ENCODE measurements at places on chromosomes 4 and X.

DNA sequence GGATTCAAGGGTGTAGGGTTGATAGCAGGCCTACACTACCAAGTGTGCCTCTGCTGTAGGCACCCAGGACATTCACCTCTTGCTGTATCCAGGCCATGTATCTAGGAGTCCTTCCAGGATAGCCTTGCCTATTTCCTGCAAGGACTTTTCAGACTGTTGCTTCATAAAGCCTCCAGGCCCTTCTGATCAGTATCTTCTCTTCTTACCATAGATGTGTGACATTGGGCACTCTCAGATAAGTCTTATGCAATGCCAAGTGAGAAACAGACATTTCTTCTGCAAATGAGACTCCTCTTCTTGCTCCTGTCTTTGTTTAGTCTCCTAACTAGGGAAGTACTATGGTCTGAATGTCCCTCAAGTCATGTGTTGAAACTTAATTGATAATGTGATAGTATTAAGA, 386.8 kb downstream of the ANKRD50 start:
- DNase-seq = no peak

DNA sequence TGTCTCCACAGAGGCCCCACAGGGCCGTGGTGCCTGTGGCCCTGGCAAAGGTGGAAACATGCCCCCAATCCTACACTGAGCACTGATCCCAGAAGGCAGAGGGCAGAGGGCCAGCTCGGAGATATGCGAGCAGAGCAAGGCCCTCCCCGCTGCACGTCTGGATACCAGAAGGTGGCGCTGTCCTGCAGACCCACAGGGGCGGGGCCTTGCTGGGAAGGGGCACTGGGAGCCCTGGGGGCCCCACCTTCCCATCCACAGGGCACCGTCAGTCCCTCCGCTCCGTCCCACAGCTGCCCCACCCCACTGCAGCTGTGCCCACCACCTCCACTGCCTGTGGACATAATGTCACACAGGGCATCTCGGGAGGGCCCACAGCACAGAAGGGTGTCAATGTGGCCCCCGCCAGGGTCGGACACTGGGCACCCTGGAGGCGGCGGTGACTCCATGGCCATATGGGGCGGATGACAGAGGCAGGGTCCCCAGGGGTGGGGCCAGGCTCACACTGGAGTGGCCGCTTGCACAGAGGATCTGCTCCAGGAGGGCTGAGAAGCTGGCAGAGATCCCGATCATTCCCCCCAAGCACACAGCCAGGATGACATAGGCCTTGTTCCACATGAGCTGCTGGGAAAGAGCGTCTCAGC, 4.8 kb downstream of the SLC49A3 start:
- DNase-seq = peak; percentile 53

- DNase-seq = no peak
Observed at GRCh38 chr4:23058165-23058776, 365.5 kb downstream of the GBA3 start.

DNA sequence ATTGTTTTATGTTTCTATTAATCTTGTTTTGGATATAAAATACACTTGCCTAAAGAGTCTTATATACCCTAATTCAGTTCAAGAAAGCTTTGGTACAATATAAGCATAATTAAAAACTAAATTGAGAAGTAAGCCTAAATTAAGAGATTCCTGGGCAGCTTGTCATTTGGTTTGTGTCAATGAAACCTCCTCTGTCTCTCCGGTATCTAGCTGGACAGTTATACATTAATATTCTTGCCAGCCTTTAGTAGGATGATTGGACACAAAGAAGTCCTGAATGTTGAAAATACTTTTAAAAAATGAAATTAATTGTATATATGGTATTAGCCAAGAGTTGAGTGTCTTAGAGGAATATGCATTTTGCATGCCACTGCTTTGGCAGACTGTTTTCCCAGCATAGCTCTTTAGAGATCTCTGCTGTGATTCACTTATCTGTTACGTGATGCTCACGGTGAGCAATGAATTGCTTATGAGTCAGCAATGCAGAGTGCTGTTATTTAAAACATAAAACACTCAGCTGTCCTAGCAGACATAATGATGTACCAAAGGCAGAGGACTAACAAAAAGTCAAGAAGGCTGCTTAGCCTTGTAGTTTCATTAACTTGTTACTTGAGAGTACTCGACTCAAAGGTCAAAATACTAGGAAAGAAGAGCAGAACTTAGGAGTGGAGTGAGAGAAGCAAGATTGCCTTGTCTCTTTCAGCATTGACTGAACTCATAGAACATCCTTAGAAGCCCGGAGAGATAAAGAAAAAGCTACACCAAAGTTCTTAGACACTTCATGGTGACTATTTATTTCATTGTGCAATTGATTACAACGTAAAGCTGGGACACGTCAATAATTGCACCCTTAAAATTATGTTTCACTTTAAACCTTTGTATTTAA, 1296.1 kb upstream of the PCDH7 start:
- peak; percentile 13 for DNase-seq

GRCh38 chr4:159855731-159856130, 752.9 kb downstream of the RAPGEF2 start:
- DNase-seq = no peak

DNA sequence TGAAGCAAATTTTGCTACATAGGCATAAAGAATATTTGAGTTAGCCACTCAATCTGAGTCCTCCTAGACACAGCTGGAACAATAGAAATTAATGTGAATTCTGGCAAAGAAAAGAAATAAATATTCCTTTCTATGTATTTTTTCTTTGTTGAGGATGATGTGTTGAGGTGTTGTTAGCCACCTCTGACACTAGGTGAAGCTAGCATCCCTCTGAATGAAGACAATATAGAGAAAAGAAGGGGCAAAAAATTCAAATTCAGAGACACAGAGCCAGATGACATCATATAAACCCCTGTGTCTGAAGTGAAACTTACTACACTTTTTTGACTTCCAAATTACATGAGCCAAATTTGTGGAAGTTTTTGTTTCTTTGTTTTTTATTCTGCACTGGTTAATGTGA, 34.6 kb upstream of the TMPRSS11D start:
- DNase-seq = no peak

DNA sequence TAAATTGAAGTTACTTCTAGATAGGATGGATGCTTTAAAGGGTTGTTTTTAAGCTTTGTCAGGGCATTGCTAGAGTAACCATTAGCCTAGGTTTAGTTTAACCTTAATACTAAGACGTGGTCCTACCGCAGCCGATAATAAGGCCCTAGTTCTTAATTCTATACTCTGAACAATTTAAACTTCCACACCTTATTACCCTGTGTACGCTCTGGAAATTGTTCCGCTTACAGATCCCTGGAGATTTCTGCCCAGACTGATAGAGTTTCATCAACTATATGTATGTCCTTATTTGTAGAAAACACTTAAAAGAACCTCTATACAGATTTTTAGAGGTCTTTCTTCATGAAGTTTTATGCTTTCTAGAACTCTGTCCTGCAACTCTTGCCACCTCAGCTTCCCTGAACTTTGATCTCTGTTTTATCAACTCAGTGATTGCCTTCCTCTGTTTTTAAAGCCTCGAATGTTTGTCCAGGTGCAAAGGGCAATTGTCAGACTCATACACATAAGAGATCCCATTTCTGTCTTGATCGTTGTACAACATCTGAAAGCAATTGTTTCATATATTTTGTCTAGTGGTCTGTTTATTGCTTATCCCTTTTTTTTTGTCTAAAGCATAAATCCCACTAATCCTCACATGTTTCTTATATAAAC, 71.1 kb upstream of the VCX start:
- no peak for DNase-seq

- DNase-seq = no peak
Observed at GRCh38 chr4:82681754-82682153, 116.8 kb downstream of the SCD5 start.

- no peak for DNase-seq
Observed at GRCh38 chr4:187615972-187616371, 379.6 kb upstream of the ZFP42 start.

DNA sequence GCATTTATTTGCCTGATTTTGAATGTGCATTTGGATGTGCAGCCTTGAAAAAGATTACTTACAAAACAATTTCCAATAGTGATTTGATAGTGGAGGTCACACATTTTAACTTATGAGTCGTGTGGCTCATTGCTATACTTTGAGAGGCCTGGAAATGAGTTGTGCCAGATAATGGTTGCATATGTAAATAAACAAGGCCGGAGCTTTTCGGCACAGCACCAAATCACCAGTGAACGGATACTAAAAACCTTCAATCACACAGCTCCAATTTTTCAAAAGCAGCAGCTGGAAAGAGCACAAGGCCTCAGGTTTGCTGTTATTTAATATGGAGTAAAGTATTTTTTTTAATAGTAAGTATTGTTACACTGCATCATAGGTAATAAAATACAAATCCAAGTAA, 57.2 kb downstream of the NPY5R start:
- no peak for DNase-seq

DNA sequence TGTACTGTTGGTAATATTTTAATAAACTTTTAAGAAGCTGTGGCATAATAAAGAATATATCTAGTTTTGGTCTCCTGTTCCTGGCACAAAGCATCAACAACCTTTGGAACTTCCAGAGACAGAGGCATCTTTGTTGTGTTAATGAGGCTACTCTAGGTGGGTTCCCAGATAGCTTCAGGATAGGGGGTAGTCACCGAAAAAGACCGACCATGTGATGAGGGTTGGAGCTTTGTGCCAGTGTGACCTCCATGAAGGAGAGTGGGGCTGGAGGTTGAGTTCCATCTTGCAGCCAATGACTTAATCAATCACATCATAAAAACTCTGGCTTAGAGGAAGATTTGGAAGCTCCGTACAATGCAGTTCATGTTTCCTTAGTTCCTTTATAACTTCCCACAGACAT, 9.9 kb downstream of the PPAT start:
- DNase-seq = no peak

GRCh38 chr4:88101165-88101564, 57.3 kb downstream of the ABCG2 start:
- DNase-seq = no peak
